ENCODE measurements at places on chromosomes 5 and 9. TPM values are rescaled to one million over a fixed set of nuclear protein-coding genes. Genes with fewer than 3 reads are reported as not detected.

GRCh38 chr9:131436865-131437271 lies 43.0 kb downstream of the PRRC2B start:
- no peak for DNase-seq

DNA sequence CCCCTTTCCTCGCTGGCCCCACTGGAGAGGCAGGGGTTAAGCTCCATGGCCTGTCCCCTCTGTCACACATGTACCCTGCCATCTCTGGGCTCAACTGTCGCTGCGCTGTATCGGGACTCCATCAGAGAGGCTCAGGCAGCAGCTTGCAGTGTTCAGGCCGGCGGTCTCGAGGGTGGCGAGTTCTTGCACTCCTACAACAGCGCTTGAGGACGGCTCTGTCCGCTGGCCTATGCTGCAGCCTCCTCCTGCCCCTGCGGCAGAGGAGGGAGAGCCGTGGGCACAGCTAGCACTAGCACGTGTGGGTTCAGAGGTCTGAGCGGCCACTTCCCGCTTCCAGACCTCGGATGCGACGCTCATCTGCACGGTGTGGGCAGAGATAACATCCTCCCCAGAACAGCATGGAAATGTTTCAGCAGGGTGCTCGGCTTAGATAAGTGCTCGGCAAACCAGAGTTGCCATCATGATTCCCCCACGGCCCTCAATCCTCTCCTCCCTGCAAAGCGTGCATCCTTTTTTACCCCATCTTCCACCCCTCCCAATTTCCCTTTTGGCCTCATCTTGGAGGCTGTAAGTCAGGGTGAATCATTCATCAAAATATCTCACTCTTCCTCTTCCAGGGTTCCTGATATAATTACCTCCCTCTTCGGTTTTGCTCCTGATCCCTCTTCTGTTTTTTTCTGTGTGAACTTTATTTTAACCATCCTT lies 41.9 kb upstream of the FUBP3 start:
- no peak for DNase-seq

GRCh38 chr5:172855597-172856292 lies 21.7 kb downstream of the ERGIC1 start:
- no peak for DNase-seq

- no peak for DNase-seq
Observed at GRCh38 chr5:155089643-155090042, 76.1 kb downstream of the KIF4B start.

DNA sequence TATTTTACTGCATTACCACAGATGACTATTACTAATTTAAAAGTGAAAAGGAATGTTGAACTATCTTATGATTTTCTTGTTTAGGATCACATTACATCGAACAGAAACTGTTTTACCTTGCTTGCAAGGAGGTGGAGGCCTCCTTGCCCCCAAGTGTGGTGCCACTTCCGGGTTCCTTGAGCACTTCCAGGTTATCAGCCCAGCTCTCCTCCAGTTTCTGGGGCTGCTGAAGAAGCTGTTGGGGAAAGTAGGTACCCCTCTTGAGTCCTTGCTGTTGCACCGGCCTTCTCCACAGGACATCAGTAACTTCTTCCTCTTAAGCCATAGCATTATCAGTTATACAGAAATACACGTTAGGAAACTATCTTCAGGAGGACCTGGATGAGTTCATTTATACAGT lies 278.2 kb downstream of the DMRT2 start:
- no peak for DNase-seq

GRCh38 chr5:141517880-141518617 lies 29.2 kb downstream of the PCDHGC5 start:
- DNase-seq: peak; percentile 58

Gene PCDH1
- 14.2 TPM for polyA plus RNA-seq

Gene PTPA
- 104 TPM for polyA plus RNA-seq

Gene PCDHB7
- 1.8 TPM for polyA plus RNA-seq

Gene PRSS3
- not detected for polyA plus RNA-seq

Gene ODF2
- polyA plus RNA-seq: 29.6 TPM

Gene PLAC8L1
- 0.50 TPM for polyA plus RNA-seq

Gene PCDHB16
- 5.4 TPM for polyA plus RNA-seq

Gene NIM1K
- 0.56 TPM for polyA plus RNA-seq

All from muscle of back (tissue), 13 donors.